GM19239 (cell line): ENCODE measurements at places on chromosomes 3 and 15.

- DNase-seq: no peak
Measured at GRCh38 chr3:37138816-37139215, 35.6 kb downstream of the LRRFIP2 start.

DNA sequence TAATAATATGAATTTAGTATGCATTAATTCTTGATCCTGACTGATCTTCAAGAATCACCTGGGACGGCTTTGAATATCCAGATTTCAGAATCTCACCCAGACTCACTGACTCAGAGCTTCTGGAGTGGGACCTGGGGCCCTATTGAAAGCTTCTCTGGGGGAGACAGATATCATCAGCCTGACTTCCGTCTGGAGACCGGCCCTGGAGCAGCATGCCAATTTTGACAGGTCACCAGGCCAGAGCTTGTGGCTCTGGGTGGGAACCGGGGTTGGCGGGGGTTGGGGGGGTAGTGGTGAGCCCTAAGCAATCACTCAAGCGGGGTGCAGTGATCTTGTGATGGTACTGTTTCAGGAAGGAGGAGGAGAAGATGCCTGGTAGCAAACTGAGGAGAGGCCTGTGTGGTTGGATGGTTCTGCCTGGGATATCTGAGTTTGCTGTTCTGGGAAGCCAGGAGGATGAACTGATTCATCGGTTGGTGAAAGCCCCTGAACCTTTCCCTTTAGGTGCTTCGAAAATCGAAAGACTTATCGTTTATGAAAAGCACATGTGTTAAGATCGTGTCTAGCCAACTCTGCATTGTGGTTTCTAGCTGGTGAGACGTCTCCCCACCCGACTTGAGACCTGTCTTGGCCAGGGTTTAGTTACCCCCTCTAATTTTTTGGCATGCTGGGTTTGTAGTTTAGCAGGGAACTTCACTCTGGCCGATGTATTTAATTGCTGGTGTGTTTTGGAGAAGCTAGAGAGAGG is 263.9 kb upstream of the C2CD4B start:
- DNase-seq: no peak

DNA sequence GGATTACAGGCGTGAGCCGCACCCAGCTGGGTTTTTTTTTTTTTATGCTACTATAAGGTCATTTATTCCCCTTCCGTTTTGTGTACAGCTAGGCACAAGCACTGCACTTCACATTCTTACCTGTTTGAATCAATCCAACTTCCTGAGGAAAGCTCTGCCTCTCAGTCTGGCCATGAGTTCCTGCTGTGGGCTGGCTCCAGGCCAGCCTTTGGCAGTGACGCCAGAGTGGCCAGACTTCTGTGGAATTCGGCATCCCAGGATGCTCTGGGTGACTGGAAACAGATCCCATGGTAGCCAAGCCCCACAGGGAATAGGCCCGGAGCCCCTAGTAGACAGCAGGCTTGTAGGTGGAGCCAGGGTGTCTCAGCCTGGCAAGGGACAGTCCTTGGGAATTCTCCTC is 21.5 kb upstream of the TIMP4 start:
- DNase-seq: no peak

DNA sequence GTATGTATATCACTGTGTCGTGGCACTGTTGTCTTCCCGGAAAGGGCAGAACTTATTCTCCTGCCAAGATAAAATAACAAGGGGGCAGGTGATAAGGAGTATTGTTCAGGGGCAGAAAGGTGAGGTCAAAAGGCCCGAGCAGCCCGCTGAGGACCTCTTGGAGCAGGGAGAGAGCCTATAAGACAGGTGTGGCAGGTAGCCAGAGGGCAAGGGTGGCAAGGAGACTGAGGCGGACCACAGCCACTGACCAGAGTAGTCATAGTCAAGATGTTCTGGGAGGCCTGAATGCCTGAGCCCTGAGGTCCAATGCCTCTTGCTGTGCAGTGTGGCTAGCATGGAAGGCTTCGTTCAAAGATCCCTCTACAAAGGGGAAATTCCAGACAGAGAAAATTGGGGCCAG is 172.3 kb upstream of the CHRNA7 start:
- DNase-seq: no peak

- DNase-seq: no peak
Measured at GRCh38 chr3:132242790-132243189, 74.4 kb upstream of the ACP3 start.

DNA sequence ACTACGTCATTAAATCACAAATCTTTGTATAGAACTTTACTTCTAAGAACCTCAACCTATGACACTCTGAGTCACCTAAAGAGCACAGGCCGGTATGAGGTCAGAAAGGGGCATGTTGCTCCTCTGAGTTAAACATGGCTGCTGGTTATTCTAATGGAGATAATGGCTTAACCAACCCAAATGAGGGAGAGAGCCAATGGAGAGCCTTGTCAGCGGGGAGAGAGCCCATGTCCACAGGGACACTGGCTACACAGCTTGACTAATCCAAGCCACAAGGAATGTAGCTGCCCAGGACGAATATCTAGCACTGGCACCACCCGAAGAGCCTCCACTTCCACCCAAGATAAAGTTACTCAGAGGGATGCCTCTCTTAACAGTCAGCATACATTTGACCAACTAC is 77.0 kb upstream of the STAC start:
- no peak for DNase-seq

- DNase-seq: no peak
Measured at GRCh38 chr3:128078322-128078721, 26.1 kb downstream of the SEC61A1 start.

DNA sequence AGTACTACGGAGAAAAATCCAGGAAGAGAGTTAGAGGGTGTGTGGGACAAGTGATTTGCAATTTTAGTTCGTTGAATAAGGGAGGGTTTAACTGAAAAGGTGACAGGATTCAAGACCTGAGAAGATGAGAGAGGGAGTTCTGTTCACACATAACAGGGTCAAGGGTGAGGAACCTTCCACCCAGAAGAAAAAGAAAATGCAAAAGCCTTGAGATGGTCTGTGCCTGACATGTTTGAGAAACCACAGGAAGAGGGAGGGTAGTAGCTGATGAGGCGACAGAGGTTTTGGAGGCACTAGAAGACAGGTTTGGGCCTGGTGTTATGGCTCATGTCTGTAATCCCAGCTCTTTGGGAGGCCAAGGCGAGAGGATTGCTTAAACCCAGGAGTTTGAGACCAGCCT is 591 bp upstream of the SLC25A20 start:
- no peak for DNase-seq

DNA sequence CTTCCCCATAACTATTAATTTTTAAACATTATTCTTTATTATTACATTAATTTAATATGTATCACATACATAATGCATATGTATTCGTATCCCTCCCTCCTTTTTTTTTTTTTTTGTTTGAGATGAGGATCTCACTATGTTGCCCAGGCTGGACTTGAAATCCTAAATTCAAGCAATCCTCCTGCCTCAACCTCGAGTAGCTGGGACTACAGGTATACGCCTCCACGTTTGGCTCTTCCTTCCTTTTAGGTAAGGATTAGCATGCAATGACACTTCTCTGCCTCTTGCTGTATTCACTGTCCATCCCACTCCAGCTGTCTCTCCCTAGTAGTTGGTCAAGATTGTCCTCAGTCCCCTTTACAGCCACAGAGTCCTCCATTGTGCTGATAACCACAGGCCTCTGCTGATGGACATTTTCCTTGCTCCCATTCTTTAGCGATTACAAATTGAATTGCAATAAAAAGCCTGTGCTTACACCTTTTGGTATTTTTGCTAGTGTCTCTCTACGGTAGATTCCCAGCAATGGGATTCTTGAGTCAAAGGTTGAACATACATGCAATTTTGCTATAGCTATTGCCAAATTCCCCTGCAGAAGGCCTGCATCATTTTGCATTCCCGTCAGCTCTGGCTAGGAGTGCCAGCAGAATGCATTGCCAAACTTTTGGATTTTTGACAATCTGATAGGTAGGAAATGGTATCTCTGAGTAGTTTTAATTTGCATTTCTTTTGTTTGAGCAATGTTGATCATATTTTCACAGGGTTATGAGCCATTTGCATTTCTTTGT is 156.6 kb downstream of the SMAD6 start:
- DNase-seq: no peak

- DNase-seq: no peak
Measured at GRCh38 chr15:81945014-81945615, 100.7 kb downstream of the MEX3B start.

- DNase-seq: no peak
Measured at GRCh38 chr15:39488961-39489360, 91.9 kb upstream of the THBS1 start.

- no peak for DNase-seq
Measured at GRCh38 chr3:48241796-48242455, 1.0 kb downstream of the ZNF589 start.

- DNase-seq: no peak
Measured at GRCh38 chr3:19735111-19735510, 198.9 kb downstream of the EFHB start.

DNA sequence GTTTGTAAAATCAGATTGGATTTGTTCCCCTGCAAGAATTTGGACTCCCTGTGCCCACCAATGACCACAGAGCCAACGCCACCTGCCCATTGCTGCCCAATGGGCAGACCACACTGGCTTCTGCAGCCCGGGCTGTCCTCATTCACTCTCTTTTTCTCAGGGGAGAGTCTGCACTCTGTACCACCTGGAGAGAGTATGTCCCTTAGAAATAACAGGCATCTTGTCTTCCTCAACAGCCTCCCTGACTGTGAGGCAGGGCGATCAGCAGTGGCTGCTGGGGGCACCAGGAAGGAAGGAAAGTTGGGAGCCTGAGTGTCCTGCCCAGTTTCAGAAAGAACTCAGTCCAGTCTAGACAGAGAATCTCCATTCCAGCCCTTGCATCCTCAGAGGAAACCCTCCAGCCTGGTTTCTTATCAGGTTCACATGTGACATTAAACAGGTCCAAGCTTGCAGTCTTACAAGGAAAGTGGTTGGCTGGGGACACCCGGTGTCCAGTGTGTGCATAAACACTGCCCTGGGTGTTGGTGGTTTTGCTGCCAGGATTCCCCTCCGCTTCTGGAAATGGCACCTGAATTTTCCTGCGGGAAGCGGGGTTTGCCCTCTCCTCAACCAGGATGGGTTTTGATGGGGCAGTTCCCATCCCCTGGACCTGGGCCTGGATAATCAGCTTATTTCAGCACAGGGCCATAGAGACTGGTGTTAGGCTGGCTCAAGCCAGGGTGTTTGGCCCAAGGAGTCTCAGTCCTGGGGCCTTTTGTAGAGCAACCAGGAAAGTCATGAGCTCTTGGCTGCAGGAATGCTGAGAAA is 37.2 kb downstream of the SSUH2 start:
- DNase-seq: no peak

DNA sequence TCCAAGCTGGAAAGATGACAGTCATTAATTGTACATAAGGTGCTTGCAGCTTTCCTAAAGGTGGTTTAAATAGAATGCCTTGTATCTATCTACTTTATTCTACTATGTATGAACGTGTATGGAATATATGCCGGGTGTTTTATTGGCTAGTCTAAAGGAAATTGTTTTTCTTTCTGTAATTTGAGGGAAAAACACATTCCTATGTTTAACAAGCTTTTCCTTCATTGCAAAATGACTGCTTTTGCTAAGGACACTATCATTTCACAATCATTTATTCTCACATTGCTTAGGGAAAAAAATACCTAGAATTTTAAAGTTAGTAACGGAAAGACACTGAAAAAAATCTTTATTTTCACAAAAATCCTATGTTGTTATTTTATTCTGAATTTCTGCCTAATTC is 141.7 kb downstream of the WDR76 start:
- no peak for DNase-seq

GRCh38 chr3:14909250-14909649 is 38.1 kb upstream of the NR2C2 start:
- DNase-seq: no peak

DNA sequence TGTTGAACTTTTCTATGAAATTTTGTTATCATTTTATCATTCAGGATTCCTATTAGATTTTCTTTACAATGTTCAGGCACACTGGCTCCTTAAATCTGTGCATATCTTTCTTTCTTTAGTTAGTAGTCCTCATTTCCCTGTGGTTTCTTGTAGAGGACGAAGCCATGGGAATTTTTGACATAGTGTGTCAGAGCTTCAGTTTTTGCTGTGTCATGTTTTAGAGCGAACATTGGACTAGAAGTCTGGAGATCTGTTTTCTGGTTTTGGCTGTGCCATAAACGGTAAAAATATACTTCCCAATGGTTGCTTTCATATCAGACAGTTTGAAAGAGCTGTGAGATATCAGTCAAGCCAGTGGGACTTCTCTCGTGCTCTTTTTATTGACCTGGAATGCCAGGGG is 105.2 kb downstream of the CHCHD4 start:
- DNase-seq: no peak

- DNase-seq: no peak
Measured at GRCh38 chr3:97297032-97297431, 467.5 kb upstream of the ARL6 start.

GRCh38 chr3:152703245-152703890 is 131.6 kb upstream of the P2RY1 start:
- DNase-seq: no peak

GRCh38 chr3:64266983-64267382 is 41.7 kb upstream of the PRICKLE2 start:
- DNase-seq: no peak

GRCh38 chr3:15635121-15635661 is 33.6 kb downstream of the BTD start:
- no peak for DNase-seq

GRCh38 chr15:33934921-33935320 is 33.4 kb upstream of the CHRM5 start:
- no peak for DNase-seq

DNA sequence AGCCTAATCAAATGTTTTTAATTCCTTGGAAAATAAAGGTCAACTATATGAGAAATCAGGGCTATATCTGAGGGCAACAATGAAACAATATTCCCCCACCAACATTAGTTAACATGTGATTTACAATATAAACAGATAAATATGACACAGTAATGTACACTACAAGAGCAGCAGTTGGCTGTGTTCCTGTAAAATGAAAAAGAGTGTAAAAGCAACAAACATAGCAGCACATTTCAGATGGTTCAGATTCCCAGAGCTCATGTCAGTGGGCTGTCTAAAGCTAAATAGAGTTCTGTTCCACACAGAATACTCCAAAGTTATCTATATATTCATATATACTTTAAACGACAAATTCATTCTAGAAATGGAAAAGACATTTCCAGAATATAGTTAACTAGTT is 42.6 kb downstream of the ANKRD28 start:
- no peak for DNase-seq

GRCh38 chr3:123236902-123237301 is 35.2 kb downstream of the SEC22A start:
- no peak for DNase-seq

GRCh38 chr3:130820976-130821375 is 72.9 kb upstream of the ATP2C1 start:
- no peak for DNase-seq

DNA sequence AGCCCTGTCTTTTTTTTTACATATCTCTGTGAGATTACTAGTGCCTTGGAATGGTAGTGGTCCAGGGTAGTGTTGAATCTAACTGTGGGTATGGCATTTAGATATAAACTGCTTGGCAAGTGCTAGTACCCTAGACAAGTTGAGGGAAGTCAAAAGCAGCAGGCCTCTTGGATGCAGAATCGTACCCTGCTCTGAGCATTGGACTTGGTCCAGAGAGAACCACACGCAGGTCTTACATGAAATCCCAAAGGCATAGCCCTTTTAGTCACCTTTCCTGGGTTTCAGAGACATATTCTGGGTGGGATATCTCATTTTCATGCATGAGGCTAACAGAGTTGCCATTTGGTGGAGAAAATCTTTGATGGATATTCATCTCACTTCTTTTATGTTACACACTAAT is 641.4 kb downstream of the PDCD6IP start:
- no peak for DNase-seq

- DNase-seq: no peak
Measured at GRCh38 chr3:193827040-193827669, 234.1 kb downstream of the OPA1 start.

GRCh38 chr15:65363766-65364165 is 14.0 kb downstream of the IGDCC3 start:
- DNase-seq: no peak
